AG10803 (cell line): ENCODE measurements at places on chromosomes 12 and 14.

- no peak for DNase-seq
Measured at GRCh38 chr12:95740751-95741150, 49.8 kb downstream of the NTN4 start.

DNA sequence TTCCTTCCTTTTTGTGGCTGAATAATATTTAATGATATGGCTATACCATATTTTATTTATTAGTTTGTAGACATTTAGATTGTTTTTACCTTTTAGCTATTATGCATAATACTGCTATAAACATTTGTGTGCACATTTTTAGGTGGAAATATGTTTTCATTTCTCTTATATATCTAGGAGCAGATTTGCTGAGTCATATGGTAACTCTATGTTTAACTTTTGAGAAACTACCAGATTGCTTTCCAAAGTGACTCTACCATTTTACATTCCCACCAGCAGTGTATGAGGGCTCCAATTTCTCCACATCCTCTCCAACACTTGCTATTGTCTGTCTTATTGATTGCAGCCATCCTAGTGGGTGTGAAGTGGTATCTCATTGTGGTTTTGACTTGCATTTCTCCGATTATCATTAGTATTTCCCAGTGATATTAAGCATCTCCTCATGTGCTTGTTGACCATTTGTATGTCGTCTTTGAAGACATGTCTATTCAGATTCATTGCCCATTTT is 160.2 kb downstream of the KICS2 start:
- no peak for DNase-seq

DNA sequence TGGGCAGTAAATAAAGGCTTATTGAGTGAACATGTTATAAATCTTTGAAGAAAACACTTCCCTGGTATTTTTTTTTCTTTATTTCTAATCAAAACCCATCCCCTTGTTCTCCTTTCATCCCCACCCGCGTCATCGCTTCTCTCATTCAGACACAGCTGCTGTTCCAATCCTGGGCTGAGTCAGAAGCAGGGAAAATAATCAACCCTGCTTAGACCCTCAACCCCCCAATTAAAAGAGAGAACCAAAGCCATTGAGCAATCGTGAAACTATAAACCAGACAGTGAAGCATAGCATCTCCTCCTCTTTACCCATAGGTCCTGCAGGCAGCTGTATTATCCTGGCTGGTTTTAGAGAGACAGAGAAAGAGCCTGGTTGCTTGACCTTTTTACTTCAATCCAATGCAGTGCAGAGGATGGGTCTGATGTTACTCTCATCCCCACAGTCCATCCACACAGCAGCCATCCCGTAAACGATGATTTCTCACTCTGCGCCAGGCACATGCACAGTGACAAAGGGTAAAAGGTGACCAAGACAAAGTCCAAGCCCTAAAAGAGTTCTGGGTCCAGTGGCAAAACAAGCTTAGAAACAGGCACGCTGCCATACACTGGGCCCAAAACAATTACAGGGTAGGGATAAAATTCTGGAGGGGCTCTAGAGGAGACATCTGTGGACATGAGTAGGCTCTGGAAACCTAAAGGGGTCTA is 238.3 kb downstream of the GALC start:
- no peak for DNase-seq

GRCh38 chr12:59453475-59453874 is 142.4 kb upstream of the SLC16A7 start:
- peak; percentile 38 for DNase-seq

DNA sequence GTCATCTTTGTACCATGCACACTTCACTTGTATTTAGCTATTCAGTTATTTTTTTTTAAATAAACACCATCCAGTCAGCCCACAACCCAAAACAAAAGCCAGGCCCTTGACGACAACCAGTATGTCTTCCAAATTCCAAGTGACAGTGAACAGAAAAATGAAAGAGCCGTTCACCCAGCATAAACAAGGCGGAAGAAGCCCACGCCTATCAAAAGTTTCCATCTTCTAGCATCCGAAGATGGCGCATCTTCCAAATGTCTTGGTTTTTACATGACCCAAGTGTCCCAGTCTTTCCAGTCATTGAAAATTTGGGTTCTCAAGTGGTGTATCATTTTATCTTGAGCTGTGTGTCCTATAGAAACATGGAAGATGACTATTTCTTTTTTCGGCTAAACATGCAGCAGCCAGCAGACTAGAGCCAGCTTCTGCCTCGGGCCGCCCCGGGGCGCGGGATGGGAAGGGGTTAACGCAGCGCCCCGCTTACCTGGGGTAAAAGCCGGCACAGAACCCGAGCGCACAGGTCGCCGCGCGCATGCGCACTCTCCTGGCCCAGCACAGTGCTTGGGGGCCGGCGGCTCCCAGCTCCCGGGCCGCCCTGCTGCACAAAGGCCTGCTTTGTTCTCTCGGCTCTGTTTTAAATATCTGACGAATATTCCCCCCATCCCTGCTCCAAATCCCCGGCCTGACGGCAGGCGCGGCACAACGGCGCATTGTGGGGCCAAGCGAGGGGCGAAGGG is 164.8 kb downstream of the ZFP36L1 start:
- no peak for DNase-seq

- DNase-seq: no peak
Measured at GRCh38 chr12:115957686-115958290, 319.7 kb downstream of the MED13L start.

GRCh38 chr12:10851243-10851858 is 2.1 kb upstream of the PRR4 start:
- no peak for DNase-seq

DNA sequence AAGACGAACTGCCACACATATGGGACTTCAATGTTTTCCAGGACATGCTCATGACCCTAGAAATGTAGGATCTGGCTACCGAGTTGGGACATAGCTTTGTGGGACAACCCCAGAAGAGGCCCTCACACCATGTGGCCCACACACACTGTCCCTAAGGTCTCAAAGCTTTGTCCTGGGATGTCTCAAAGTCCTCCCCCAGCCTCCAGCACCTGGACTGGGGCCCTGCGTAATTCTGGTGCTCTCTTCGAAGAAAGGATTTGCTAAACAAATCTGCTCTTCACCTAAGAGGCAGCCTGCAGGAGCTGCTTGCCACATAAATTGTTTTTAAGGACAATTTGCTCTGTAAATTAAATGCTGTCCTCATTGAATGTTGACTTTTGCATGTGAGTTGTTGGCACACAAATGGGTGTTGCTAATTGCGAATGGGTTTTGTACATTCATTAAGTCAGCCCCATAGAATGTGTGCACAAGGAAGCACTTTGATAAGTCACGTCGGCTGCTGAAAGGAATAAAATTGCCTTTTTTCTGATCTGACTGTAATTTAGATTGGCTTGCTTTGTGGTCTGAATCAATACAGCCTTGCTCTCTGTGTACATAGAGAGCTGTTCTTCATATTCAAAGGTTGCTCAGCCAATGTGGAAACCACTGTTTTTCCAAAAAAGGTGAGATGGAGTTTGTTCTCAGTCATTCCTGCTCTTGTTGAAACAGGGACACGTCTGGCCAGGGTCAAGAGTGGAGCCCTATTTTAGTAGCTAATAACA is 161.6 kb upstream of the PWP1 start:
- no peak for DNase-seq

- DNase-seq: no peak
Measured at GRCh38 chr12:53399896-53400295, 19.9 kb downstream of the SP1 start.

DNA sequence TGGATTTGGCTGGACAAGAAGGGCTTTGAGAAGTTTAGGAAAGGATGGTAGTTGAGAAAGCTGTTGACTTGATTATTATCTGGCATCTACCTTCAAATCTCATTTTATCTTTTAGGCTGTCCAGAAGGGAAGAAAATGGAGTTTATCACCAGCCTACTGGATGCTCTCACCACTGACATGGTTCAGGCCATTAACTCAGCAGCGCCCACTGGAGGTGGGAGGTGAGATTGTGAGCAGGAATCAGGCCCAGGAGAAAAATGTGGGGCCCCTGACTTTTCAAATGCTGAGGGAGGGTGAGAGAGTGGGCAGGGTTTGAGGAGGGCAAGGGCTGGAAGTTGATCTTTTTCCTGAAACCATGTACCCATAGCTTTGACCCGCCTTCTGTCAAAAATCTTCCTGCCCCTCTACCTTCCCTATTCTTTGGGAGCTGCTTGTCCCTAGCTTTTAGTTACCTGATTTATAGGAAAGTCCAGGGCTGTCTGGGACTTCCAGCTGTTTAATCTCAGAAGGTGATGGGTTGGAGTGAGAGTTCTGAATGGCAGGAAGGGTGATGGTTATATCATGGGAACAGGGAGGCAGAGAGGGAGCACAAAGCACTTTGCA is 134.2 kb downstream of the SMOC1 start:
- DNase-seq: no peak

DNA sequence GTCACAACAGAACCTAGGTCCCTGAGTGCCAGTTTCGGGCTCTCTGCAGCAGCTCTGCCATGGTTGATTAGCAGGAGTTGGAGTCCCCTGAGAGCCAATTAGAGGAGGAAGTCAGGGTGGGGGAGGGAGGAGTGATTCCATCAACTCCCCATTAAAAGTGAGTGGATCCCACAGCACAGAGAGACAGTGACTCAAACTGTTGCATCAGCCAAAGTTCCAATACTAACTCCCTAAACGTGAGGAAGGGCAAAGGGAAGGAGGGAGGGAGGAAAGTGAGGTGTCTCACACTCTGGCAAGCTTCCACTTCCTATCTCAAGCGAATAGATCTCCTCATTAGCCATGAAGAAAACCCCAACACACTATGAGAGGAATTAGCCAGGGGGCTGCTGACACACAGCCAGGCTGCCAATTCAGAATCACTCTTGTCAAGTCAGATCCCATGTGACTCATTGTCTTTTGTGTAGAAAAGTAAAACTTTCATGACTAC is 23.6 kb downstream of the OR11H4 start:
- peak; percentile 67 for DNase-seq
